ENCODE measurements at places on chromosomes 16 and 17.

DNA sequence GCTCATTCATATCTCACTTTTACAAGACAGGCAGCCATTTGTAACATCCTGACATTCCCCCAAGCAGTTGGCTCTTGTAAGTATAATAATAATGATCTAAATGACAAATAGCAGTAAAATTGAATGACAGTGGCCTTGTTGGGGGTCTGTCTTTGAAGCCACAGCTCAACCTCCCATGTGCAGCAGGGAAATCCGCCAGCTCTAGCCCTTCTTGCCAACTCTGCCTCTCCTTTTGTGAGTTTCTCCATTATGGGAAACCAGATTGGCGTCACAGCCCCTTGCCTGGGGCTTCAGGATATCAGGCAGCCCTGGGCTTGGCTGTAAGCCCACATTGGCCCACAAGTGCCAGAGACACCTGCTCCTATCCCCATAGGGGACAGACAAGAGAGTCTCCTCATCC lies 70.4 kb upstream of the CACNG5 start:
- DNase-seq, result no peak

GRCh38 chr17:7436556-7437368 lies 1.5 kb downstream of the TMEM102 start:
- DNase-seq, result peak; percentile 77

DNA sequence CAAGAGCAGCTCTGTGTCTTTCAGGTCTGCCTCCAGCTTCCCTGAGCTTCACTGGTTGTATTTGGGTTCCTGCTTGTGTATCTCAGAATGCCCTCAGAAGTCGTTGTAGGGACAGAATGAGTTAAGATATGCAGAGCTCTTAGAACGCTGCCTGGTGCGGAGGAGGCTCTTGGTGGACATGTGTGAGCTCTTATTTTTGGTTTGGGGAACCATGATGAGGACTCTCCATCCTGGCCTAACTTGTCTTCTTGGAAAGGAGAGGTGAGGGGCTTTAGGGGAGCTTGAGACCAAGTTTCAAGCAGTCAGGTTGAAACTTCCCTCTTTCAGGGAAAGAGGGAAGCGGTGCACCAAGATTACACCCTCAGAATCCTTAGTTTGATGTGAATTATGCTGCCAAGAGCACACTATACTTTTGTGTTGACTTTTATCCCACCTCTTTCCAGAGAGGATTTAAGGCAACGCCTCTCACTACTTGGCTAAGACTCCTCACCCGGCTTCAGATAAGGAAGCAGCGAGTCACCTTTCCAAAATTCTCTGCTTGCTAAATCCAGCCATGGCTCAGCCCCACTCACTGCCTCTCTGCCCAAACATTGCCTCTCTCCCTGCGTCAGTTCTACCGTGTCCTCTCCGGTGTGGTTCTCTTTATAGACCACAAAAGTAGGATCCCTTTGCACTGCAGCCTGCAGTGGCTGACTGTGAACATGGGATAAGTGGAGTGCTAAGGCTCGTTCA lies 12.7 kb downstream of the CDK5RAP3 start:
- DNase-seq, result no peak

- no peak for DNase-seq
These were observed 7.7 kb upstream of the PECAM1 start for GRCh38 chr17:64398320-64398719.

DNA sequence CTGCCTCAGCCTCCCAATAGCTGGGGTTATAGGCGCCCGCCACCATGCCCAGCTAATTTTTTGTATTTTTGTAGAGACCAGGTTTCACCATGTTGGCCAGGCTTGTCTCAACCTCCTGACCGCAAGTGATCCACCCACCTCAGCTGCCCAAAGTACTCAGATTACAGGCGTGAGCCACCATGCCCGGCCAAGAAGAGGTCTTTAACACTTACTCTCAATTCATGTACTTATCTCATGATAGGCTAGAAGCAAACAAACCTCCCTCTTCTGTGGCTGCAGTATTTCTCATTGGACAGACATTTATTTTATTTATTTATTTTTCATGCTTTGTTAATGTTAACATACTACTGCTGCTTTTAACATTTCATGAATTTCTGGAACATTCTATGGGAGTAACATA lies 7.0 kb upstream of the NT5C start:
- no peak for DNase-seq

GRCh38 chr17:38617967-38618760 lies 12.4 kb upstream of the SRCIN1 start:
- DNase-seq, result peak; percentile 48

DNA sequence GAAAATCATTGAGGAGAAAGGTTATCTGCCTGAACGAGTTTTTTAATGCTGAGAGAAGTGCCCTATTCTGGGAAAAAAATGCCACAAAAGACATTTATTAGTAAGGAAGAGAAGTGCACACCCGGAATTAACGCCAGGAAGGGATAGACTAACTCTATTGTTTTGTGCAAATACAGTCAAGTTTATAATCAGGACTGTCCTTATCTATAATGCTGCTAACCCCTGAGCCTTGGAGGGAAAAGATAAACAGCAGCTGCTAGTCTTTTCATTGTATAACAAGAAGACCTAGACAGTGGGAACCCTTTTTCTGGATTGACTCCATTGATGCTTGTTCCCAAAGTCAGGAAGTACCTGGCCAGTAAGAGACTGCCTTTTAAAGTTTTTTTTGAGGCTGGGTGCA lies 26.5 kb downstream of the BCAS3 start:
- DNase-seq, result no peak

DNA sequence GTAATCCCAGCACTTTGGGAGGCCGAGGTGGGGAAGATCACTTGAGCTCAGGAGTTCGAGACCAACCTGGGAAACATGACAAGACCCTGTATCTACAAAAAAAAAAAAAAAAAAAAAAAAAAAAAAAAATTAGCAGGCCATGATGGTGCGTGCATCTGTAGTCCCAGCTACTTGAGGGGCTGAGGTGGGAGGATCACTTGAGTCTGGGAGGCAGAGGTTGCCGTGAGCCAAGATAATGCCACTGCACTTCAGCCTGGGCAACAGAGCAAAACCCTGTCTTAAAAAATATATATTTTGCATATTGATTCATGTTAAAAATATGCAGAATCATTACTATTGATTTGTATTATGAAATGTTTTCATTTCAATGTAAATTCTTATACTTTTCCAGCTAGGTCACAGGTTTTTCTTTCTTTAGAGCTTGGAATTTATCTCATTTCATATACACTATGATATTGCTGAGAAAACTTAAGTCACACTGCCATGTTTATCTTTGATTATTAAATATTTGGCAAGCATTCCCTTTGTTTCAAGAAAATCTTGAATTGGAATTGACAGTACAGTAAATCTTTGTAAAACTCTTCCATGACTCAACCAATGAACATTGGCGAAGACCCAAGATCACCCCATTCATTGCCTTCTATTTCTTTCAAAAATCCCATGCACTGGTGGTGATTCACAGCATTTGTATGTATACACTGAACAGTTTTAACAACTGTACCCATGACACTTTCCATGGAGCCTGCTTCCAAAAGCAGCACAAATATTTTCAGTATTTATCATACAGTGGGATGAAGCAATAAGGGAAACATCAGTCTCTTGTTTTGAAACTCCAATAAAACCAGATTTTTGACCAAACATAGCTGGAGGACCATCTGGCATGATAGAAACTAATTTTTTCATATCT lies 83.5 kb upstream of the TNRC6A start:
- DNase-seq, result no peak

DNA sequence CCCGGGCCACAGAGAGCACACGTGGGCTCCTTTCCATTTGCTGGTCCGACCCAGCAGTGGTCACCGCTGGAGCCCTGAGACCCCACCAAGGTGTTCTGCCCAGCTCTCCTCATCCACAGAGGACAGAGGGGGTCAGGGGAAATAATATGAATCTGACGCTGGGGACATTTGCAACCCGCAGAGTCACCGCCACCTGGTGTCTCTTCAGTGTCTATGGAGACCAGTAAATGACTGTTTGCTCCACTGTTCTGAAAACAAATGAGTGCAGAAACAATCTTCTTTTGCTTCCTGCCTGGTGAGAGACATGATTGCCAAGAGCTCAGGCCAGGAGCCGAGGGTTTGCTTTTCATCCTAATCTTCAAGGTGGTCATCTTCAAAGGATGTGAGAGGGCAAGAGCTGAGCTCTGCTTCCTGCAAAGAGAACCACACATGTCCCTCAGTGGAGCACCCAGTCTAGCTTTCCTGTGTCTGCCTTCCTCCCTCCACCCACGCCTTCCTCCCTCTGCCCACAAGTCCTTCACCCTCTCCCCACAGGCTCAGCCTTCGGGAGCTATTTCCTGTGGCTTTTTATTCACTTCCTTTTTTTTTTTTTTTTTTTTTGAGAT lies 14.7 kb upstream of the KLHDC4 start:
- DNase-seq, result peak; percentile 81

- peak; percentile 38 for DNase-seq
These were observed 382 bp downstream of the PITPNA start for GRCh38 chr17:1562176-1562643.

DNA sequence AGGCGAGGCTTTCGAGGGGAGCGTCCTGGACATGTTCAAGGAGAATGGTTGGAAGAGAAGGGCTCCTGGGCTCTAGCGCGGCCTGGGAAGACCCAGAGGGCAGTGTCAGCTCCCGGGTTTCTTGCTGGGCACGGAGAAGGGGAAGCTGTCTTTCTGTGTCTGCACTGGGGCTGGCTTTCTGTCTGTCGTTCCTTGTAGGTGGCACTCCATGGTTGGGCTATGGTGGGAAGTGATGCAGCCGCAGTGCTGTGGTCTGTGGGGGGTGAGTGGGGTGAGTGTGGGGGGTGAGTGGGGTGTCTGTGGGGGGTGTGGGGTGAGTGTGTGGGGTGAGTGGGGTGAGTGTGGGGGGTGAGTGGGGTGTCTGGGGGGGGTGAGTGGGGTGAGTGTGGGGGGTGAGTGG lies 13.7 kb downstream of the RNF213 start:
- no peak for DNase-seq

GRCh38 chr16:20781697-20782096 lies 17.9 kb downstream of the ACSM3 start:
- DNase-seq, result no peak

GRCh38 chr17:34852614-34853013 lies 108.6 kb downstream of the CCT6B start:
- DNase-seq, result peak; percentile 15

DNA sequence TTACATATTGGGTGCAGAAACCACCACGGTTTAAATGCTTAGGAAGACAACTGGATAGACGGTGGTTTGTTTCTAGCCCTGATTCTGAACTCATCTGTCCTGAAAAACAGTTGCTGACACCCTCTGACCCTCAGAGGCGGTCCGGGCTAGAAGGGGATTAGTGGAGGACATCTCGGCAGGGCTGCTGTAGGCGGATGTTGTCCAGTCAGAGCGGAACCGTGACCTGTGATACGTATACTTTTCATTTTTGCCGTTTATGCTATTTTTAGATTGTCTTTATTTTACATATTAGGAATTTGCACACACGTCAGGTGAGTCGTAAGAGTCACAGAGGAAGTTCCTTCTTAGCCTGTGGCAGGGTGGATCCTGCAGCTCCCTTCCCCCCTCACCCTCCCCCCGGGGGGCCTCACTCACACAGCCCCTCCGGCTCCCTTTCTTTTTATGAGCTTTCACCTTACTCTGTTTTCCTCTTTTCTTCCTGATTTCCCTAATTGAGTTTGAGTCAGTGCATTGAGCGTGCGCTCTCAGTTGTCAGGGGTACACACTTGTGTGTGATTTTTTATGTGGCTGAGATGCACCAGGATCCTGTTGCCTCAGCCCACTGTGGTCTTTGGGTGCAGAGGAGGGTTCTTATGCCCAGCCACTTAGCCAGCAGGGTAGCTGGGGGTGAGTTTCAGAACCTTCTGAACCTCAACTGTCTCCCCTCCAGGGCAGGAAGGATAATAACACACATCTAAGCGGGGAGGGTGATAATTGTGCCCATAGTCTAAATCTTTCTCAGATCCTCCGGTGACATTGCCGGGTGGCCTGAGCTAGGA lies 211.1 kb upstream of the CHMP6 start:
- DNase-seq, result no peak

- no peak for DNase-seq
These were observed 35.2 kb upstream of the KDM6B start for GRCh38 chr17:7798839-7799238.

DNA sequence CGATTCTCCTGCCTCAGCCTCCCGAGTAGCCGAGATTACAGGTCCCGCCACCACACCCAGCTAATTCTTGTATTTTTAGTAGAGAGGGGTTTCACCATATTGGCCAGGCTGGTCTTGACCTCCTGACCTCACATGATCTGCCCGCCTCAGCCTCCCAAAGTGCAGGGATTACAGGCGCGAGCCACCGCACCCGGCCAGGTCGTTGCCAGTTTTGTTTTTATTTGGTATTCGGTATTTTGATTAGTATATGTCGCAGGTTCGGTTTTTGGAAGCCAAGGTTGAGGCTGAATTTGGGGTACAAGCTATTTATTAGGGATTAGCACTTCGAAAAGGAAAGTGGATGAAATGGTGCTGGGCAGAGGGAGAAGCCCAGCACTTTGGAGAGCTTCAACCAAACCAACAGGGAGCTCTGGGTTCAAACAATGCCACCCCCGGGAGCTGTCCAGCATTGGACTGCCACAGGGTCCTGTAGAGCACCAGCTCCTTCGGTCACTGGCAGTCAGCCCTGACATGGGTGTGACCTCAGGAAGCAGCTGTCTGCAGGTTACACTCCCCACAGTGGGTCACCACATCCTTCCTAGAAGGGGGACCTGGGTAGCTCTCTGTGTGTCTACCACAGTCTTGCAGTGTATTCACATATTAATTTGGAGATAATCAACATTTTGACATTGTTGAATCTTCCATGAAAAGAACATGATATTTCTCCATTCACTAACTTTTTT lies 1.5 kb upstream of the CLEC10A start:
- DNase-seq, result no peak

DNA sequence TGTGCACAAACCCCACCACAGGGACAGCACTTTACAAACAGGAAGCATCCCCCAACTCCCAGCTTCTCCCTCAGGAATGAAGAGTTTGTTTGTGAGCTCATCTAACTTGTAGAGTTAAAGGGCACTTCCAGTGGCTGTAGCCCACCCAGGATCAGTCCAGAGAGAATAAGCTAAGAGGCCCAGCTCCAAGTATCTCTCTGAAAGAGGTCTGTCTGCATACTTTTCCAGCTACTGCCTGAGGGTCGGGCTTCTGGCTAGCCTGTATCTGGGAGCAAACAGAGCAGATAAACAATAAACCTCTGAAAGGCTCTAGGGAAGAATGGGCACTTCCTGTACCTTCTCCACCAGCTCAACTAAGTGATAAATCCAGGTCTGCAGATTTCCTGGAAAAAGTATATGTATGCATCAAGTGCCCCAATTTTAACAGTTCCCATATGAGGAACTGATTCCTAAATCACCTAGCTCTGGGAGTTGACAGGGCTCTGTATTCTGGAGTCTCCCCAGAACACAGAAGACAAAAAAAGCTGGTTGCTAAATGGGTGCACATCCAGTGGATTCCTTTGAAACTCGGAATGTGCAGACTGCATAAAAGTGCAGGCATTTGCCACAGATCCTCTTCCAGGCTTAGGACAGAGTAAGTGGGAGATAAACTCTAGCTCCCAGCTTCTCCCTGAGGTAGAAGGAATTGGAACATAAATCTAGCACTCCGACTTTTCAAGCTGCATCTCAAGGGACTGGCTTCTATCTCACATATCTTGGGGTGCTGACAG lies 37.1 kb upstream of the MYLK3 start:
- no peak for DNase-seq
